Stimulated activated CD4-positive, alpha-beta T cell treated with anti-CD3 and anti-CD28 coated beads, Interleukin-1b, Interleukin-23, amount 100 ng/mL, for 48 hours (primary cell): ENCODE measurements at places on chromosomes 13 and 19.

DNA sequence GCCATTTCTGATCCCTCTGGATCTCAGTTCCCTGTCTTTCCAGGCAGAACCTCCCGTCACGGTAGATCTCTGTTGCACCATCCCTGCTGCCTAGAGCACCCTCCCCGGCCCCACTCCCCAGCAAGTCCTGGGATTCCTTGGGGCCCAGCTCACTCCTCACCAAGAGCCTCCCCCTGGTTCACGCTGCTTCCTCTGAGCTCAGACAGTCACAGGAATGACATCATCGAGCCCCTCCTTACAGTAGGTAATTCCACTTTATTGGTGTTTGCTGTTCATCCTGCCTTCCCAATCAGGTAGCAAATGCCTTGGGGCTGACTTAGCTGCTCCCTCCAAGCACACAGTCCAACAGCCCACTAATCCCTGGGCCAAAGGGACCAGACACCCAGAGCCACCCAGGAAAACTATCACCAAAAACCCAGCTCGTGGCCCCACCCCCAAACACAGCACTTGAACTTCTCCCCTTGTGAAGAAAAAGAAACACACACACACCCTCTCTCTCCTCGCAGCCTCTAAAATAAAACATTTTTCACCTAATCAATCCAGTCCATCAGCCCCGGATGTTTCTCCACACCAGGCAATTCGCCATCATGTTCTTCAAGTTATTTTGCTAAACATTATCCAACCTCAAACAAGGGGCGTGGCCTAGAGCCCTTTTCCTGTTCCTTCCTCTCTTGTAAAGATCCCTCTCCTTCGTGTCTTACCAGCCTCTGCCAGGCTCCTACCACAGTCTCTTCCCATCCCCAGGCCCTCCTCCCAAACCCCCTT is 2.5 kb downstream of the NAPA start:
- no peak for DNase-seq

DNA sequence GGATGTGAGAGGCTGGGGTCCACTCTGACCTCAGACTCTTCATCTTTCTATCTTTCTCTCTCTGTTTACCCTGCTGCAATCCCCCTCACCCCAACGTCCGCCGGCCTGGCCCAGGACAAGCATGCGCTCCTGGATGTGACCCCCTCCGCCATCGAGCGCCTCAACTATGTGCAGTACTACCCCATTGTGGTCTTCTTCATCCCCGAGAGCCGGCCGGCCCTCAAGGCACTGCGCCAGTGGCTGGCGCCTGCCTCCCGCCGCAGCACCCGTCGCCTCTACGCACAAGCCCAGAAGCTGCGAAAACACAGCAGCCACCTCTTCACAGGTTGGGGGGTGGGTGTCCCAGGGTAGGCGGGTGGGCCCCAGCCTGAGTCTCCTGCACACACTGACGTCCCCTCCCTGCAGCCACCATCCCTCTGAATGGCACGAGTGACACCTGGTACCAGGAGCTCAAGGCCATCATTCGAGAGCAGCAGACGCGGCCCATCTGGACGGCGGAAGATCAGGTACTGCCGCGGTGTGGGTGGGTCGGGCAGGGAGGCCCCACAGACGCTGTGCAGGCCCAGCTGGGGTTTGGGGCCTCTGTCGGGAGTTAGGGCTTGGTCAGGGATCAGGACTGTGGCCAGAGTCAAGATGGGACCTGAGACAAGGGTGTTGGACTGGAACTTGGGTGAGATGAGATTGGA is 15.0 kb downstream of the APBA3 start:
- no peak for DNase-seq

- no peak for DNase-seq
Observed at GRCh38 chr13:49303533-49304252, 56.0 kb downstream of the CDADC1 start.

- DNase-seq, result no peak
Observed at GRCh38 chr13:49421391-49421790, 22.5 kb downstream of the CAB39L start.
